Gastrocnemius medialis (tissue), 4 donors: ENCODE measurements at places on chromosomes 13 and 19. TPM values are rescaled to one million over a fixed set of nuclear protein-coding genes. Genes with fewer than 3 reads are reported as not detected.

Gene N4BP2L2
- total RNA-seq, result 370 TPM

Gene ATP8B3
- total RNA-seq, result not detected

Gene GZMM
- total RNA-seq, result not detected

Gene IGSF23
- not detected for total RNA-seq

DNA sequence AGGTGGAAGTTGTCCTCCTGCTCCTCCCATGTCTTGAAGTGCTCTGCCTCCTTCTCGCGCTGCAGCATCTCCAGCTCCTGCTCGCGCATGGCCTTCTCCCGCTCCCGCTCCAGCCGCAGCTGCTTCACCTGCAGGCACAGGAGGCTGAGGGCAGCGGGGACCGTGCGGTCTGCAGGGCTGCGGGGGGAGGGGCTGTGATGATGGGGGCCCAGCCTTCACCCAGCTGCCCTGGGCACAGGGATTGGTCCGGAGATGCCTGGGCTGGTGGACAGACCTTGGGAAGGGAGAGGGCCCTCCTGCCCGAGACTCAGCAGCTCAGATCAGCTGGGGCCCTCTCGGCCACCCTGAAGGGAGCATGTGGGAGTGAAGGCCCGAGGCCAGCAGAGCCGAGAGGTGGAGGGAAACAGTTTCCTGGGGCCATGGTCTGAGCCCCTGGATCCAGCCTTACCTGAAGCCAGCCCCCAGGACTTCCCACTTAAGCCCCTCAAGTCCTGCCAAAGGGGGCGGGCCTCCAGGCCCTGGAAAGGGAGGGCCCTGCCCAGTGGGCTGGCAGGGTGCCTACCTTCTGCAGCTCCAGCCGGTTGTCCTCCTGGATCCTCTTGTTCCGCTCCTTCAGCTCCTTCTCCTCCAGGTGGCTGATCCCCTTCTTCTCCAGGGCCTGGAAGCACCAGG is 6.3 kb downstream of the CACTIN start:
- no peaks in the 10 kb centered on the region for H3K27me3 ChIP-seq
- no peak for DNase-seq
- no peak overlapping the region for H3K27ac ChIP-seq
- no peak overlapping the region for H3K4me3 ChIP-seq
- no peaks in the 10 kb centered on the region for H3K36me3 ChIP-seq

DNA sequence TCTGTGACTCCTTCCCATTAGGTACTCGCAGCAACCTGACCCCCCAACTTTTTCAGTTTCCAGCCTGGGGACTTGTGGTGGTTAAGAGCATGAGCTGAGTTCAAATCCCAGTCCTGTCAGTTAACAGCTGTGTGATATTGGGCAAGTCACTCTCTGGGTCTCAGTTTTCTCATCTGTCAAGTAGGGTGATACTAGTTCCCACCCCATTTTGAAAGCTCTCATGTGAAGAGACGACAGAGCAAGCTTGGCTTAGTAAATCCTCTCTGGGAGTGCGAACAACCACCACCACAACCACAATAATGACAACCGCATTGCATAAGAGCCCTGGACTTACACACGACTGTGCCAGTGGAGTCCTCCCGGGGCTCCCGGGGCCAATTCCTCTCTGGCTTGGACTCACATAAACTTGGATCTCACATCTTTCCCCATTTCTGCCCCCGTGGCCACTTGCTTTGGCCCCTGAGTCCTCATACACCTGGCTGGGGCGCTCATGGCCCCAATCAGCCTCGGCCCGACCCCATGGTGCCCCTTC is 454 bp downstream of the BLVRB start:
- H3K4me3 ChIP-seq, result peak overlapping the region; percentile 100
- H3K27me3 ChIP-seq, result no peaks in the 10 kb centered on the region
- DNase-seq, result peak; percentile 67
- peak overlapping the region; percentile 97 for H3K27ac ChIP-seq
- no peaks in the 10 kb centered on the region for H3K36me3 ChIP-seq

GRCh38 chr13:63449550-63449949 is 2033.9 kb upstream of the PCDH20 start:
- no peak overlapping the region for H3K27ac ChIP-seq
- no peak for DNase-seq
- no peaks in the 10 kb centered on the region for H3K36me3 ChIP-seq
- H3K27me3 ChIP-seq, result no peaks in the 10 kb centered on the region

DNA sequence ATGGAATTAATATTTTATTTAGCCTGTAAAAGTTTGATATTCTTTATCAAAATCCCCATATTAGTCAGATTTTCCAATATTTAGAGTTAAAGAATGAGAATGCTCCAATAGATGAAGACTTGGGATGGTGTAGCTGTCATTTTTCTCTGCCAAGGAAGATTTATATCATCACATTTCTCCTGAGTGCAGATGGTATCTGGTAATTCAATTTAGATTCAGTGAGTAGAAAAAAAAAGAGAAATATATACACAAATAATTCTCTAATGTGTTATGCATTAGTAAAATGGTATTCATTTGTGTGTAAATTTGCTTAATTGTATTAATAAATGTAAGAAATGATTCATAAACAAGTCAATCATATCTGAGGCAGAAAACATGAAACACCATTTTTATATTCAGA is 1508.7 kb upstream of the PCDH20 start:
- H3K4me3 ChIP-seq, result no peak overlapping the region
- no peaks in the 10 kb centered on the region for H3K27me3 ChIP-seq
- H3K4me1 ChIP-seq, result no peaks in the 10 kb centered on the region

DNA sequence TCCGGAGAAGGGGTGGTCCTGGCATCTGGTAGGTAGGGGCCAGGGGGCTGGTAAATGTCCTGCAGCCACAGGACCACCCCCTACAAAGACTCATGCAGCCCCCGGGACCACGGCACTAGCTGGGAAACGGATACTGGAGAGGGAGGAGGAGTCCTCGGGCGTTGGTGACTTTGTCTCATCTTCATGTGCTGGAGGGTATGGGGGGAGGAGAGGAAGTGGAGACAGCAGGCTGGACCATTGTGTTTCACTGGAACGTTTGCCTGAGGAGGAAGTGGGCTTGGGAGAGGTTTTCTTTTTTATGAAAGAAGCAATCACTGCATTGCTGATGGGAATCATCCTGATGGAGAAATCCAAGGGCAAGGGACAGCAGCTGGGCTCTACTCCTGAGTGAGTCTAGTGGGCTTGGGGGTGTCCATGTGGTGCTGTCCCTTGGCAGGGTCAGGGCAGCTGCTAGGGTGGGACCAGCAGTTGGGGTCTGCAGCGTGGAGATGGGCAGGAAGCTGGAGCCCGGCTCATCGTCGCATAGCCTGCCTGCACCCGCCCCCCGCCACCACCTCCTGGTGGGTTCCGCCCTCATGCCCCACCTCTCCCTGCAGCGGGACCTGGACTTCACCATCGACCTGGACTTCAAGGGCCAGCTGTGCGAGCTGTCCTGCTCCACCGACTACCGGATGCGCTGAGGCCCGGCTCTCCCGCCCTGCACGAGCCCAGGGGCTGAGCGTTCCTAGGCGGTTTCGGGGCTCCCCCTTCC is 1.7 kb upstream of the ADM5 start:
- peaks cover 43% of the 10 kb centered on the region for H3K36me3 ChIP-seq
- H3K4me1 ChIP-seq, result peaks cover 10% of the 10 kb centered on the region
- peaks cover 13% of the 10 kb centered on the region for H3K27me3 ChIP-seq
- peak overlapping the region; percentile 50 for H3K4me3 ChIP-seq

DNA sequence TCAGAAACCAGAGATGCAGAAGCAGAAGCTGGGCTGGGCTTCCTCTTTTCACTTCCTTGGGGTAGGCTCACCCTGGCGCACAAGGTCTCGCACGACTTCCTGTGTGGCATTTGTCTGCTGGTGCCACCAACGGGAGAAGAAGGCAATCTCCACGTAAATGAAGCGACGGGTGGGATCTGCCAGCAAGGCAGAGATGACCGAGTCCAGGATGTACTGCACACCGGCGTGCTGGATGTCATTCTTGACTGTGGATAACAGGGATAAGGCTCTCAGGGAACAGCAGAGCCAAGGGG is 1.3 kb downstream of the MAN2B1 start:
- DNase-seq, result no peak
- H3K4me3 ChIP-seq, result no peak overlapping the region
- H3K36me3 ChIP-seq, result no peaks in the 10 kb centered on the region

GRCh38 chr13:41064493-41064892 is 3.2 kb downstream of the WBP4 start:
- no peaks in the 10 kb centered on the region for H3K36me3 ChIP-seq
- peak overlapping the region; percentile 97 for H3K27ac ChIP-seq
- H3K4me1 ChIP-seq, result peaks cover 38% of the 10 kb centered on the region
- H3K4me3 ChIP-seq, result no peak overlapping the region
